Left ventricle myocardium inferior (tissue), 1 donor: ENCODE measurements at places on chromosomes 11 and 22.

DNA sequence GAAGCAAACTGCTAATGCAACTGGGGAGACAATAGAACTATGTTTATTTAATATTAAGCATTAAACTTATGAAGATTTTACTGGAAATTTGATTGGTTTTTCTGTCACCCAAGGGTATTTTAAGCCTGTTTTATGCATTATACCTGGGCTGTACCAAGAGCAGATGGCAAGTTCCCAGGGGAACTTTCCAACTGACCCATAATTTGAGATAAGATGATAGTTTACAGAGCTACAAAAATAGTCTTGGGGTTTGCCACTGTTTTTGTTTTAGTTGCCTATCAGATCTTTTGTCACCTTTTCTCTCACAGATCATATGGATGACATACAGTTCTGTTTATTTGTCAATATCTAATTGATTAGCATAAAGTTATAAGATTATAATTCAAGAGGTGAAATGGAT is 43.9 kb downstream of the PDE3B start:
- DNase-seq = no peak

- DNase-seq = no peak
Observed at GRCh38 chr11:78417175-78417887, at the start of gene GAB2. Gene GAB2, minus strand, starts transcription at chr11:78417820. Its CDS starts 100 bp downstream, at chr11:78417720.

- no peak for DNase-seq
Observed at GRCh38 chr11:91194546-91194945, 971.7 kb upstream of the CHORDC1 start.

- DNase-seq = no peak
Observed at GRCh38 chr11:11422411-11423128, 69.5 kb upstream of the CSNK2A3 start.

GRCh38 chr22:27139935-27140511 is 482.6 kb downstream of the MIAT start:
- DNase-seq = no peak

- peak; percentile 7 for DNase-seq
Observed at GRCh38 chr22:28014211-28015045, 95.4 kb upstream of the PITPNB start.

DNA sequence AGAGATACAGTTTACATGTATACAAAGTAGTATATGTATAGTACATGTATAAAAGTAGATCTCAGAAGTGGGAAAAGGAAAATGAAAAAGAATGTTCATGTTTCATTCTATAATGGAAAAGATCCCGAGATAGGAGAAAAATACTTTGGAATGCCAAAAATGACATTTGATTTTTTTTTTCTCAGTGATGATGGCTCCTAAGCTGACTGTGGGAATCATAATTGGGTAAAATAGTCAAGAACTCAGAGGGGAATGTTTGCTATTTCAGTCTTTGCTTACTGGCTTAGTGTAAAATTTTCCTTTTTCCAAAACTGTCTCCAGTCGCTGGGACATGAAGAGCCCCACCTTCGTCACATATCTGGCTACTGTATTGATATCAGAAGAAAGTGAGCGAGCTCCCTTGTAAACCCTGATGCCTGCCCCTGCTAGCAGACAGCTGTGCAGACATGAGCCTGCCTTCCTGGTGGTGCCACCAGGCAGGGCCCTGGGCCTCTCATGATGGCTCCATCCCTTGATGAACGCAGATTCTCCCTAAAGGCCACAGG is 944.6 kb downstream of the NTM start:
- no peak for DNase-seq

DNA sequence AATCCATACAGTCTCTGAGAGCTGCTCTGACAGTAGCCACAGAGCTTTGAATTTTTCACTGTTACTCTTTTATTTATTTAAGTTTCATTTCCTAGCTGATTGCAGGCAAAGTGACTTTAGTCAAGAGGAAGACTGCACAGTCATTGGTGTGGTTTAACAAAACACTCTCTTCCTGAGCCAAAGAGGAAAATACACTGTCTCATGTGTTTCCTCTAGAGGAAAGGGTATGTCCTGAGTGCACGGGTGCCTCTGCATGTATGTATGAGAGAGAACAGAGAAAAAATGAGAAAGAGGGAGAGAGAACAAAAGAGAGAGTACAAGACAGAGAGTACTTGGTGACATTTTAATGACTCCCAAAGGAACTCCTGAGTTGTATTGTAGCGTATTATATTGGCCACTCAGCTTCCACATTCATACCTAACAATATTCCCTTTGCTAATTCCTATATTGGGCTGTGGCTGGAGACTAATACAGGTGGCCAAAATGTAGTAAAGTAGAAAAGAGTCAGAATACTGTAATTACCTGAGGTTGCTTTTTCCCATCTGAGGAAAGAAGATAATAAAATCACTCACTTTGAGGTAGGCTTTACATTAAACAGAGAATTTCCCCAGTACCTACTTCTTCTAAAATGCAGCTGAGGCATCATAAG is at the start of gene OR4D9:
TSS of gene OR4D9 (plus strand) at position 599 of the 649 bp plus-strand sequence. CDS start 3,374 bp downstream, outside the sequence.
- no peak for DNase-seq

- DNase-seq = peak; percentile 33
Observed at GRCh38 chr22:30390974-30391691, 3.9 kb upstream of the RNF215 start.

DNA sequence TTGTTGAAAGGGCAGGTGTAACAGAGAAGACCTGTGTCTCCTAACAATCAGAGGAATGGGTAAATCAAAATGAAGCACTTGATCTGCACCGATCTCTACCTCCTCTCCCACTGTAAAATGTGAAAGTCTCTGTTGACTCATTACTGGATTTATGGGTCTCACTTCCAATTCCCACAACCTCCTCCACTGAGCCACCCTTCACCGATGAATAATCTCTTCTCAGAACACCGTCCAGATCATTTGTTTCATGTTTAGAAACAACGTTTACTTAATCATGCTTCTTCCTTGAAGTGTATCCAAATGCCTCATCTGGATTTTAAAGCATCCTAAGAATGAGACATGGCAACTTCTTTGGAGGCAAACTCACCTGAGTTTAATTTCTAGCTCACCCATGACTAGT is 643.6 kb downstream of the ETS1 start:
- no peak for DNase-seq

GRCh38 chr22:46068181-46068592 is 82.1 kb upstream of the PPARA start:
- DNase-seq = no peak

DNA sequence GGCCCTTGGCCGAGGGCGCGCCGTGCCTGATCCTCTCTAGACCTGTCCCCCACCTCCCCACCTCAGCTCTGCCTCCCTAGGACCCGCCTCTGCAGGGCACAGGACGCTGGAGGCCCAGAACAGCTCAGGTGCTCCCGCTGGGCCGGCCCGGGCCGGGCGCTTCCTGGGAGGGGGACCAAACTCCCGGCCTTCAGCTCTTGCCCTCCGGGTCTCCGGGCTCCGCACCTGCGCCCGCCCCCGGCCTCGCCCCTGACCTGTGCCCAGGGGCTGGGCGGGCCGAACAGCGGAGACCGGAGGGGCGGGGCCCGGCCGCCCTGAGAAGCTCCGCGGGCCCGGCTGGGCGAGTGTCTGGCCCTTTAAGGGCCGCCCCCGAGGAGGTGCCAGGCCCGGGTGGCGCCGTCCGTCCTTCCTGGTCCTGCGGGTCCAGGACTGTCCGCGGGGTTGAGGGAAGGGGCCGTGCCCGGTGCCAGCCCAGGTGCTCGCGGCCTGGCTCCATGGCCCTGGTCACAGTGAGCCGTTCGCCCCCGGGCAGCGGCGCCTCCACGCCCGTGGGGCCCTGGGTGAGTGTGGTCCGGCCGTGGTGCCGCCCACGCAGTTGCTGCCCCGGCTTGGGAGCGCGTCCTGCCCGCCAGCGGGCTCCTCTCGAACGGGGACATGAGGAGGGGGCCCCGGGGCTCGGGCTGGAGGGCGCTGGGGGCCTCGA is at the start of gene SSH3:
TSS of gene SSH3 (plus strand) at position 399 of the 703 bp plus-strand sequence. CDS start at position 495, 96 bp downstream.
- peak; percentile 83 for DNase-seq
